ENCODE measurements at places on chromosomes 7 and 10.

DNA sequence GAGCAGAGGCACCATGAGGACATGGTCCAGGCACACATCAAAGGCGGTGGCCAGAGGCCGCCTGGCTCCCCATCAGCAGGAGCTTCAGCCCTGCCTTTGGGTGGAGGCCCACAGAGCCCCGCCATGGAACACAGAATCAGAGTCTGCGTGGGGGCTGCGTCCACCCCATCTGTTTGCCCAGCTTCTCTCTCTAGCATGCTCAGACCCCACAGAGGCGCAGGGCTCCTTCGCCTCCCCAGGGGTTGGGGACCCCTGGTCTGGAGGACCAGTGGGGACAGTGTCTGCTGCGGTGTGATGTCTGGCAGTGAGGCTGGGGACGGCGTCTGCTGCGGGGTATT is 321.9 kb downstream of the PTPRN2 start:
- DNase-seq: no peak

DNA sequence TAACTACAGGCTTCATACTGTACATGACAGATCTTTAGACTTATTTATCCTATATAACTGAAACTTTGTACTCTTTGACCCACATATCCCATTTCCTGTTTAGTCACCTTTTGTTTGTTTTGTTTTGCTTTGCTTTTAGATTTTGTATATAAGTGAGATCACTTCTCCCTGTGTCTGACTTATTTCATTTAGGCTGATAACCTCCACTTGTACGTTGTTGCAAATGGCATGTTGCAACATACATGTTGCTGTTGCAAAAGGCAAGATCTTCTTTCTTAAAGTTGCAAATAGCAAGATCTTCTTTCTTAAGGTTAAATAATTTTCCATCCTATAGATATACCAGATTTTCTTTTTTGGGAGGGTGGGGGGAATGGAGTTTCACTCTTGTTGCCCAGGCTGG is 341.5 kb downstream of the OTUD1 start:
- DNase-seq: no peak

GRCh38 chr7:46153951-46154787 is 233.1 kb upstream of the IGFBP3 start:
- no peak for DNase-seq

GRCh38 chr7:147798001-147798400 is 792.6 kb upstream of the C7orf33 start:
- no peak for DNase-seq
